ENCODE measurements at places on chromosomes 4 and X.

GRCh38 chr4:135277980-135278315 is 1076.4 kb upstream of the PABPC4L start:
- DNase-seq, result no peak
- H3K27me3 ChIP-seq, result no peaks in the 10 kb centered on the region
- no peak overlapping the region for H3K4me3 ChIP-seq
- no peaks in the 10 kb centered on the region for H3K36me3 ChIP-seq
- no peaks in the 10 kb centered on the region for H3K4me1 ChIP-seq

DNA sequence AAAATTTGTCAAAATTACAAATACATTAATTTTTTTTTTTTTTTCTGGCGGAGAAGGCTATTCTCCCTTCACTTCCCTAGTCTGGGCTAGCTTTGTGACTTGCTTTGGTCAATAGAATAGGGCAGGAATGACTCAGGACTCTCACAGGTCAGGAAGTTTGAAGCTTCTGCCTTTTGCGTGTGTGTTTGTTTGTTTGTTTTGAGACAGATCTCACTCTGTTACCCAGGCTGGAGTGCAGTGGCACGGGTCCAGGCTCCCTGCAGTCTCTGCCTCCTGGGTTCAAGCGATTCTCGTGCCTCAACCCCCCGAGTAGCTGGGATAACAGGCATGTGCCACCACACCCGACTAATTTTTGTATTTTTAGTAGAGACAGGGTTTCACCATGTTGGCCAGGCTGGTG is 55.9 kb upstream of the USP9X start:
- H3K4me1 ChIP-seq, result no peaks in the 10 kb centered on the region
- no peaks in the 10 kb centered on the region for H3K27me3 ChIP-seq
- no peak overlapping the region for H3K27ac ChIP-seq
- no peak overlapping the region for H3K4me3 ChIP-seq
- DNase-seq, result no peak

GRCh38 chrX:18676050-18676449 is 4.1 kb upstream of the RS1 start:
- no peak overlapping the region for H3K27ac ChIP-seq
- H3K4me1 ChIP-seq, result no peaks in the 10 kb centered on the region
- no peak overlapping the region for H3K4me3 ChIP-seq
- no peaks in the 10 kb centered on the region for H3K36me3 ChIP-seq
- H3K27me3 ChIP-seq, result no peaks in the 10 kb centered on the region
- DNase-seq, result no peak

DNA sequence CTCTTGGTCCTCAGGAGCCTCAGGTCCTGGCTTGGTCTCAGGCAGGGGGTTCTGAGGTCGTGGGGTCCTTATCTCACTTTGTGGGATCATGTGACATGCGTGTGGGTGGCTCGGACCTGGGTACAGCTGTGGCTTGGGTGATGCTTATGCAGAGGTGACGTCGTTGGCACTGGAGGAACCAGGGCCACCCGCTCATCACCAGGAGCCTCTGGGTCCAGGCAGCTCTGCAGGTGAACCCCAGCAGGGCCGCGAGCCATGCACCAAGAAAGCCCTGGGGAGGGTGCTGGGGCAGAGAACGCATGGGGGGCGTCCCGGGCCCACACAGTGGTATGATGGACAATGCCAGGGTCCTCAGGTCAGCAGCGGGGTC is 8.7 kb downstream of the ATP5ME start:
- H3K36me3 ChIP-seq, result no peaks in the 10 kb centered on the region
- H3K27ac ChIP-seq, result no peak overlapping the region
- H3K4me1 ChIP-seq, result no peaks in the 10 kb centered on the region
- H3K27me3 ChIP-seq, result no peaks in the 10 kb centered on the region

GRCh38 chr4:70586841-70587240 is 5.2 kb upstream of the AMBN start:
- no peaks in the 10 kb centered on the region for H3K4me1 ChIP-seq
- no peak overlapping the region for H3K27ac ChIP-seq
- no peak for DNase-seq
- H3K4me3 ChIP-seq, result no peak overlapping the region
- no peaks in the 10 kb centered on the region for H3K27me3 ChIP-seq

DNA sequence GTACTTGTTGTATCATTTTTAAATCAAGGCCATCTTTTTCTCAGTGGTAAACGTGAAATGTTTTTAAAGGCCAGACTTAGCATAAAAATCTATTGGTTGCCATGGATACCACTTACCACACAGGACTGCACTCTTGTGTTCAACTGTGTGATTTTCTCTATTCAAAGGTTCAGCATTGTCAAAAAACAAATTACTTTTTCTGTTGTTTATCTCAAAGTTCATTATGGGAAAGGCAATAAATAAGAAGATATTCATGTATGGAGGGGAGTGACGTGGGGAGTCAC is 231.0 kb upstream of the GATB start:
- H3K4me3 ChIP-seq, result no peak overlapping the region
- no peak overlapping the region for H3K27ac ChIP-seq
- H3K27me3 ChIP-seq, result no peaks in the 10 kb centered on the region
- H3K36me3 ChIP-seq, result no peaks in the 10 kb centered on the region
- no peak for DNase-seq
- no peaks in the 10 kb centered on the region for H3K4me1 ChIP-seq

- H3K4me3 ChIP-seq, result peak overlapping the region; percentile 81
- peak; percentile 27 for DNase-seq
- no peaks in the 10 kb centered on the region for H3K27me3 ChIP-seq
- no peaks in the 10 kb centered on the region for H3K36me3 ChIP-seq
- no peaks in the 10 kb centered on the region for H3K4me1 ChIP-seq
These were observed 793 bp upstream of the DCUN1D4 start for GRCh38 chr4:51842167-51842553.

GRCh38 chrX:154096140-154097002 is 1.1 kb downstream of the MECP2 start:
- H3K4me1 ChIP-seq, result peaks cover 5% of the 10 kb centered on the region
- H3K4me3 ChIP-seq, result peak overlapping the region; percentile 51
- DNase-seq, result peak; percentile 20
- peak overlapping the region; percentile 97 for H3K27ac ChIP-seq
- no peaks in the 10 kb centered on the region for H3K27me3 ChIP-seq

GRCh38 chr4:2246384-2247127 is 4.6 kb upstream of the HAUS3 start:
- H3K4me1 ChIP-seq, result no peaks in the 10 kb centered on the region
- H3K27me3 ChIP-seq, result no peaks in the 10 kb centered on the region
- no peak overlapping the region for H3K4me3 ChIP-seq
- no peaks in the 10 kb centered on the region for H3K36me3 ChIP-seq

GRCh38 chr4:26272654-26273615 is 47.9 kb upstream of the RBPJ start:
- H3K27ac ChIP-seq, result peak overlapping the region; percentile 48
- no peak for DNase-seq
- H3K4me3 ChIP-seq, result no peak overlapping the region
- H3K27me3 ChIP-seq, result no peaks in the 10 kb centered on the region
- H3K36me3 ChIP-seq, result no peaks in the 10 kb centered on the region

GRCh38 chrX:103549916-103550315 is 30.6 kb upstream of the RAB40A start:
- H3K4me1 ChIP-seq, result no peaks in the 10 kb centered on the region
- no peaks in the 10 kb centered on the region for H3K27me3 ChIP-seq
- no peak overlapping the region for H3K4me3 ChIP-seq
- H3K27ac ChIP-seq, result peak overlapping the region; percentile 71
- H3K36me3 ChIP-seq, result no peaks in the 10 kb centered on the region

- no peaks in the 10 kb centered on the region for H3K4me1 ChIP-seq
- DNase-seq, result no peak
- no peaks in the 10 kb centered on the region for H3K27me3 ChIP-seq
- no peaks in the 10 kb centered on the region for H3K36me3 ChIP-seq
- no peak overlapping the region for H3K4me3 ChIP-seq
These were observed 52.8 kb downstream of the PPEF2 start for GRCh38 chr4:75849461-75849860.

GRCh38 chr4:48196758-48197504 is 62.9 kb upstream of the TXK start:
- no peak for DNase-seq
- no peaks in the 10 kb centered on the region for H3K4me1 ChIP-seq
- no peaks in the 10 kb centered on the region for H3K27me3 ChIP-seq
- H3K36me3 ChIP-seq, result no peaks in the 10 kb centered on the region
- no peak overlapping the region for H3K4me3 ChIP-seq

DNA sequence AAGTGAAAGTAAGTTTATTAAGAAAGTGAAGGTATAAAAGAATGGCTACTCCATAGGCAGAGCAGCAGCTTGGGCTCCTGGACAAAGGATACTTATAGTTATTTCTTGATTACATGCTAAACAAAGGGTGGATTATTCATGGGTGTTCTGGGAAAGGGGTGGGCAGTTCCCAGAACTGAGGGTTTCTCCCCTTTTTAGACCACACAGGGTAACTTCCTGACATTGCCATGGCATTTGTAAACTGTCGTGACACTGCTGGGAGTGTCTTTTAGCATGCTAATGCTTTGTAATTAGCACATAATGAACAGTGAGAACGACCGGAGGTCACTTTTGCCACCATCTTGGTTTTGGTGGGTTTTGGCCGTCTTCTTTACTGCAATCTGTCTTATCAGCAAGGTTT is 557.6 kb downstream of the SPRY1 start:
- H3K27ac ChIP-seq, result no peak overlapping the region
- no peaks in the 10 kb centered on the region for H3K36me3 ChIP-seq
- no peaks in the 10 kb centered on the region for H3K27me3 ChIP-seq

GRCh38 chrX:72269671-72270251 is 7.3 kb downstream of the RPS4X start:
- H3K4me1 ChIP-seq, result no peaks in the 10 kb centered on the region
- no peak for DNase-seq
- no peaks in the 10 kb centered on the region for H3K27me3 ChIP-seq
- no peak overlapping the region for H3K4me3 ChIP-seq

DNA sequence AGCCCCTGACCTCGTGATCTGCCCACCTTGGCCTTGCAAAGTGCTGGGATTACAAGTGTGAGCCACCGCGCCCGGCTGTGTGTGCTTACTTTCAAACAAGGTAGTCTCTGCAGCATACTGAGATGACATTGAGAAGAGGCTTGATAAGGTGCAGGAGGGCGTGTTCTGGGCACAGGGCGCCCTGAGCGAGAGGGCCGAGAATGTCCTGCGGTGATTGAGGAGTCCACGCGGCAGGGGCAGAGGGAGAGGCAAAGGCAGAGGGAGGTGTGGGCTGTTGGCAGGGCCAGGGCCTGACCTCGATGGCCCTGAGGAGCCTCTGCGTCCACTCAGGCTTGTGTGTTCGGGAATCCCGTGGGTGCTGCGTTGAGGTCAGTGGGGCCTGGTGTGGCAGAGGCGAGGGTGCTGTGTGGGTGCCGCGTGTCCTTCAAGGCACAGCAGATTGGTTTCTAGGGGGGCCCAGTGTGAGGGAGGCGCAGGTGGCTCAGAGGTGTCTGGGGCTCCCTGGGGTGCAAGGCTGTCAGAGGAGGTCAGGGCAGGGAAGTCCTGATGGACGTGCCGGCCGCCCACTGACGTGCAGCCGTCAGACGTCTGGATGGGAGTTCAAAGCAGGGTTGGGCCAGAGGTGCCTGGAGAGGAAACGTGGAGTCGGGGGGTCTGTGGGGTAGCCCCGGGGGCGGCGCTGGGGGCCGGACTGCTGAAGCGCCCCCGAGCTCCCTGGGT is 12.1 kb downstream of the PCGF3 start:
- H3K4me3 ChIP-seq, result no peak overlapping the region
- DNase-seq, result no peak
- H3K36me3 ChIP-seq, result no peaks in the 10 kb centered on the region
- peaks cover 7% of the 10 kb centered on the region for H3K4me1 ChIP-seq
- no peaks in the 10 kb centered on the region for H3K27me3 ChIP-seq
- H3K27ac ChIP-seq, result no peak overlapping the region

- DNase-seq, result no peak
- H3K27ac ChIP-seq, result no peak overlapping the region
- H3K36me3 ChIP-seq, result no peaks in the 10 kb centered on the region
- no peak overlapping the region for H3K4me3 ChIP-seq
These were observed 161.3 kb upstream of the MAGEB18 start for GRCh38 chrX:25976683-25977310.

DNA sequence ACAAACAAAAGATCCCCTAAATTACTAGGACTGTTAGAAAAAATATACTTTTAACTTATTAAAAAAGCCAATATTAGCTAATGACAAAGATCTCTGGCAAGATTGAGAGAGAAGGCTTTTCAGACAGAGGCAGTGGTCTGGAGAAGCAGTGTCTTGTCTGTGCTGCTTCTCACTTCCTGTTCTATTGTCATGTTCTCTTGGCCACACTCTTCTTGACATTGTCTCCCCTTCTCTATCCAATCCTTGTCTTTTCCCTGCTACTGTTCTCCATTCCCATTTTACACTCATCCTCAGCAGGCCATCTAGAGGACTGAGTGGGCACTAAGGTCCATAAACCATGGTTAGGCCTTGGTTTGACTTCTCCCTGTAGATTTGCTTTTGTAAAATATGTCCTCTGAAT is 14.0 kb upstream of the TAPT1 start:
- no peak overlapping the region for H3K27ac ChIP-seq
- no peaks in the 10 kb centered on the region for H3K36me3 ChIP-seq
- H3K4me1 ChIP-seq, result no peaks in the 10 kb centered on the region
- no peak for DNase-seq
- H3K27me3 ChIP-seq, result no peaks in the 10 kb centered on the region

- no peaks in the 10 kb centered on the region for H3K36me3 ChIP-seq
- H3K4me1 ChIP-seq, result no peaks in the 10 kb centered on the region
These were observed 4.3 kb downstream of the RHOH start for GRCh38 chr4:40200875-40201801.

DNA sequence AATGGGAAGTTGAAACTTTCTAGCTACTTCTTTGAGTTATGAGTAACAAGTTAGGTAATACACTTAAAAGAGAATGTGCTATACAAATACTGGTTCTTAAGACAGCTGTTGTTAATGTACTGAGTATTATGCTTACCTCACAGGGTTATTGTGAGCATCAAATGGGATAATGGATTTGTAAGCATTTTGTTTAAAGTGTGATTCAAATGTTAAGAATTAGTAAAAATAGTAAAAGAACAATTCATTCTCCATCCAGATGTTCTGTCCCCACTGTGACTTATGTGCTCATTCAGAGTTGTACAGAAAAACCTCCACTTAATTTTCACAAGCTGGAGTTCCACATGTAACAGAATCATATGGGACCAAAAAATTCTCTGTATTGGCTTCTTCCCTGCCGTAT is 63.6 kb downstream of the AR start:
- H3K27me3 ChIP-seq, result no peaks in the 10 kb centered on the region
- DNase-seq, result no peak
- H3K4me1 ChIP-seq, result no peaks in the 10 kb centered on the region
- H3K27ac ChIP-seq, result no peak overlapping the region

Measured in uterus (tissue), 4 donors.